ENCODE measurements at places on chromosomes 1 and 21. TPM values are rescaled to one million over a fixed set of nuclear protein-coding genes. Genes with fewer than 3 reads are reported as not detected.

DNA sequence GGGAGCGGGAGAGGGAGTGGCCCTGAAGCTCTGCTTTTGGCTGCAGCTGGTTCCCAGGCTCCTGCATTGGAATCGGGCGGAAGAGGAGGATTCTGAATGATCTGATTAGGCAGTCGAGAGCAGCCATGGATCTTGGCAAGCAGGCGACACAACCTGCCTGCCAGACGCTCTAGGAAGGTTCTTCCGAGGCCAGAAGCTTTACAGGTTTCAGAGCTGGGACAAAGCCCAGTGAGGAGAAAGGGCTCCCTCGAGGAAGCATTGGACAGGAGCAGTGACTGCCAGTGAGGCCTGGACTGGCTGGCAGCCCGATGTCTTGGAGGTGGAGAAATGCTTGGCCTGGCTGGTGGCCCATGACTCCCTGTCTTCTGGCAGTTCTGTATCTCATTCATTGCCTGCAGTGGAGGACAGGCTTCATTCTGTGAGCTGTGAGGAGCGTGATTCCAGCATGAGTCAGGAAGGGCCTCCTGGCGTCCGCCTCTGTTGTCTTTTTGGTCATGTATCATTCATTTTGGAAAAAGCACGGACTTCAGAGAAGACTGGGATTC lies 132.7 kb upstream of the IPO9 start:
- DNase-seq: no peak
- H3K36me3 ChIP-seq: no peaks in the 10 kb centered on the region
- no peak overlapping the region for H3K27ac ChIP-seq
- H3K4me3 ChIP-seq: no peak overlapping the region

DNA sequence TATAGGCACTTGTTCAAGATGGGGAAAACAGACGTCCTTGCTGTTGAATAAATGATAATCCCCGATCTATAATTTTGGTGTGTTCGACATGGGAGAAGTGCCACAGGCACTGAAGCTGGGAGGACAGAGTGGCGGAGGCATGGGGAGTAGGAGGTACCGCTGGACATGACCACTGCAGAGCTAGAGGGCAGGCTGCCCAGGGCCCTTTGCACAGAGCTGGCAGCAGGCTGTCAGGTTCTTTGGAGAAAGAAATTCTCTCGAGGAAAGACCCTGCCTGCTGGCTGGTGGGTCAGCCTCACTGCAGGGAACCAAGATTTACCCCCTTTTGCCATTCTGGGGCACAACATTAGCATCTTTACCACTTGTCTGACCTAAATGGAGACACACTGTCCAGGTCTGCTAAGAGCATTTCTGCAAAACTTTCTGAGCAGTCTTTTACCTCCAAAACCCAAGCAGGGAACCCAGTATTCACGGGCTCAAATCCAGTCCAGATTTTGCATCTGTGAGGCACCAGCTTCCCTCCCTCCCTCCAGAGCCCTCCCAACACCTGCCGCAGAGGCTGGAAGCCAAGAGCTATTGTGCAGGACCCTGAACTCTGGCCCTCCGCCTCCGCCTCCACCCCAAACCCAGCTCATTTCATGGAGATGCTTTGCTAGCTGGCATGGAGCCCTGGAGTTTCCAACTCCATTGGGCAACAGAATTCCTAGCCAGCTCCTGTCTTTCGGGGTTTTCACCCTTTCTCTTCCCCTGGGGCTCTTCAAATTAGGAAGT lies 142.3 kb downstream of the PLXNA2 start:
- no peak overlapping the region for H3K4me3 ChIP-seq
- peaks cover 55% of the 10 kb centered on the region for H3K36me3 ChIP-seq
- no peak for DNase-seq
- no peaks in the 10 kb centered on the region for H3K4me1 ChIP-seq

DNA sequence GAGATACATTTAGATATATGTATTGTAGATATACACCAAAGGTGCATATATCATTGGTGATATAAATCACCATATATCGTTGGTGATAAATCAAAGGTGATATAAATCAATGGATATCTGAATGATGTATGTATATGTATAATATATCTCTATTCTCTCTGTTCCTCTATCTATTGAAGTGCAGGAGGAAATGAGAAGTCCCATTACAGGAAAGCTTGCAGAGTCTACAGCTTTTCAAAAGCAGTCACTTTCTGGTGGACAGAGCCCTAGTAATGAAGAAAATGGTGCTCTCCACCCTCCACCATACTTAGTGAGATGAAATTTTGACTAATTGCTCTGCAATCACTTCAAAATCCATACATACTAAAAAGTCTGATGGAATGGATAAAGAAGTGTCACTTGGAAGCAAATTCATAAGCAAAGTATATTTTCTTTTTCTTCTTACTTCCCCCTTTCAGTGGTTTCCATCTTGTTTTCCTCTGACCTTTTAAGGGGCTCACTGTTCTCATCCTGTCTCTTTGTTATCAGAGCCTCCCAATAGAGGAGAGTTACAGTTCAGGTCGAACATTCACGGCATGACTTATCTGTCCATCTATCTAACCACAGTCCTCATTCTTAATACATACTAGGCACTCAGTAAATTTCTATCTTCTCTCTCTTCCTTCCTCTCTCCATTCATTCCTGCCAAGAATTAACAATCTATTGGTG lies 227.2 kb downstream of the KCNJ6 start:
- no peaks in the 10 kb centered on the region for H3K36me3 ChIP-seq
- H3K4me3 ChIP-seq: no peak overlapping the region
- no peaks in the 10 kb centered on the region for H3K27me3 ChIP-seq
- no peaks in the 10 kb centered on the region for H3K4me1 ChIP-seq

FAM163A gene
- total RNA-seq: not detected

- peak; percentile 29 for DNase-seq
- no peak overlapping the region for H3K4me3 ChIP-seq
- H3K27me3 ChIP-seq: no peaks in the 10 kb centered on the region
Measured at GRCh38 chr21:44415073-44416025, 40.0 kb upstream of the LRRC3 start.

GRCh38 chr1:225699336-225699735 lies 46.4 kb upstream of the ENAH start:
- H3K4me3 ChIP-seq: no peak overlapping the region
- H3K4me1 ChIP-seq: peaks cover 18% of the 10 kb centered on the region
- no peaks in the 10 kb centered on the region for H3K36me3 ChIP-seq
- no peaks in the 10 kb centered on the region for H3K27me3 ChIP-seq

GRCh38 chr1:61005614-61006580 lies 76.5 kb upstream of the NFIA start:
- H3K4me3 ChIP-seq: no peak overlapping the region
- no peaks in the 10 kb centered on the region for H3K36me3 ChIP-seq
- no peak overlapping the region for H3K27ac ChIP-seq
- H3K27me3 ChIP-seq: no peaks in the 10 kb centered on the region
- no peaks in the 10 kb centered on the region for H3K4me1 ChIP-seq

CFAP298 gene
- 30.7 TPM for total RNA-seq

- H3K4me3 ChIP-seq: no peak overlapping the region
- DNase-seq: peak; percentile 77
- H3K36me3 ChIP-seq: no peaks in the 10 kb centered on the region
- H3K4me1 ChIP-seq: peaks cover 31% of the 10 kb centered on the region
- H3K27ac ChIP-seq: peak overlapping the region; percentile 70
Measured at GRCh38 chr1:24720152-24720551, 25.1 kb upstream of the CLIC4 start.

GRCh38 chr1:101280942-101281654 lies 44.3 kb downstream of the S1PR1 start:
- no peaks in the 10 kb centered on the region for H3K4me1 ChIP-seq
- no peaks in the 10 kb centered on the region for H3K27me3 ChIP-seq
- no peak for DNase-seq
- H3K36me3 ChIP-seq: no peaks in the 10 kb centered on the region

GRCh38 chr21:21018821-21019220 lies 20.6 kb downstream of the NCAM2 start:
- no peaks in the 10 kb centered on the region for H3K27me3 ChIP-seq
- H3K27ac ChIP-seq: no peak overlapping the region
- H3K4me3 ChIP-seq: no peak overlapping the region
- no peak for DNase-seq
- H3K36me3 ChIP-seq: no peaks in the 10 kb centered on the region

GRCh38 chr1:200174525-200175295 lies 147.2 kb downstream of the NR5A2 start:
- H3K4me1 ChIP-seq: no peaks in the 10 kb centered on the region
- no peak for DNase-seq
- no peak overlapping the region for H3K27ac ChIP-seq
- H3K27me3 ChIP-seq: no peaks in the 10 kb centered on the region
- H3K36me3 ChIP-seq: no peaks in the 10 kb centered on the region

DNA sequence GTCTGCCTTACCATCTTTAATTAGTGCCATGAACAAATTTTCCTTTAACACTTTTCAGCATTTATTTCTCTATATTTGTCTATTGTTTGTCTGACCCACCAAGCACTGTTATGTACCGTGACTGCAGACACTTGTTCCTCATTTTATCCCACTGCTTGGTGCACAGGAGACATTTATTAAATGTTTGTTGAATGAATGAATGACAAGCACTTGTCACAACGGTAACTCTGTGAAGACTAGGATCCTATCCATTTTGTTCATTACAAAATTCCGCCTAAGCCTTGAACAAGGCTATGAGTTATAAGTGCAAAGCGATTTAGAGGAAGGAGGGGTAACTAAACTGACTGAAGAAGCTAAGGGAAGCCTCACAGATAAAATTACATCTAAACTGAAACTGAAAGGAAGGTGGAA lies 379 bp upstream of the STRIP1 start:
- H3K4me1 ChIP-seq: peaks cover 13% of the 10 kb centered on the region
- H3K27me3 ChIP-seq: no peaks in the 10 kb centered on the region
- H3K36me3 ChIP-seq: peaks cover 9% of the 10 kb centered on the region

DNA sequence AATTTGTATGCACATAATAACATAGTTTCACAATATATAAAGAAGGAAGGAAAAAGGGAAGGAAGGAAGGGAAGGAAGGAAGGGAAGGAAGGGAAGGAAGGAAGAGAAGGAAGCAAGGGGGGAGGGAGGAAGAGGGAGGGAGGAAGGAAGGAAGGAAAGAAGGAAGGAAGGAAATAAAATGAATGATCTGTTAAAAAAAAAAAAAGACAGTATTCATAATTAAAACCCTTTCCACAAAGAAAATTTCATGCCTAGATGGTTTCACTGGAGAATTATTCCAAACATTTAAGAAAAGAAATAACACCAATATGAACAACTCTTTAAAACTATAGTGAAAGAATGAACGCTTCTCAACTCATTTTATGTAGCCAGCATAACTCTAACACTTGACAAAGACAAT lies 44.8 kb downstream of the CDKN2C start:
- no peak for DNase-seq
- H3K4me1 ChIP-seq: no peaks in the 10 kb centered on the region
- H3K27me3 ChIP-seq: no peaks in the 10 kb centered on the region
- H3K36me3 ChIP-seq: no peaks in the 10 kb centered on the region
- no peak overlapping the region for H3K27ac ChIP-seq

TMEM125 gene
- total RNA-seq: 188 TPM

NPR1 gene
- 69.4 TPM for total RNA-seq

DNA sequence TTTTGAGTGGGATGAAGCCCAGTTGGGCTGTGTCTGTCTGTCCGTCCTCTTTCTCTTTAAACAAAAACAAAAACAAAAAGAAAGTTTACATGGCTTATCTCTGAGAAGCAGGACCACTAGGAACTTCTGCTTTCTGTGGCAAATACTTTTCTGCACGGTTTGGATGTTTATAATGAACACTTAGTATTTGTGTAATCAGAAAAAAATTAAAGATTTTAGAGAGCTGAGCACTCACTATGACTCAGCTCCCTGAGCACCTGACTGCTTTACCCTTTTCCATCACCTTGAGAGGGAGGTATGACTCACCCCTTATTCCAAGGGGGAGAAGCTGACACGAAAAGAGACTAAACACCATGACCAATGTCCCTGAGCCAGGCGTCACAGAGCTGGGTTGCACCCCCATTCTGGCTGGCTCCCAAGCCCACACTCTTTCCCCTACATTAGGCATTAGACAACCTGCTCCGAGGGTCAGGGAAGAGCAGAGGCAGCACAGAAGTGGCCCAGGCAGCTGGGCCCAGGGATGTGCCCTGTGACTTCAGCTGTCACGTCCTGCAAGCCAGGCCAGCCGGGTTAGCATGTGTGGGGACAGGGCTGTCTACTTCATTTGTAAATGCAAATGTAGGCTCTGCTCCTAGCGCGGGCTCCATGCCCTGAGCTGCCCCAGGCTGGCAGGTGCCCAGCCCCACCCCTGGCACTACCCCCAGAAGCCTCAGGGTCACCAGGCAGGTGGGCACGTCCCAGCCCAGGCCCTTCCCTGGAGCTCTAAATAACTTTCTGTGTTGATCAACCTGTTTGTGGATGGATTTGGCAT lies 30.4 kb downstream of the RAP1GAP start:
- H3K36me3 ChIP-seq: no peaks in the 10 kb centered on the region
- H3K4me1 ChIP-seq: peaks cover 8% of the 10 kb centered on the region
- no peak overlapping the region for H3K4me3 ChIP-seq
- peak; percentile 87 for DNase-seq
